Jurkat, Clone E6-1 (cell line): ENCODE measurements at places on chromosomes 7 and 10.

- no peak for DNase-seq
Observed at GRCh38 chr7:116337800-116338199, 127.5 kb downstream of the TES start.

GRCh38 chr7:27947586-27948278, 207.8 kb downstream of the TAX1BP1 start:
- DNase-seq, result no peak

DNA sequence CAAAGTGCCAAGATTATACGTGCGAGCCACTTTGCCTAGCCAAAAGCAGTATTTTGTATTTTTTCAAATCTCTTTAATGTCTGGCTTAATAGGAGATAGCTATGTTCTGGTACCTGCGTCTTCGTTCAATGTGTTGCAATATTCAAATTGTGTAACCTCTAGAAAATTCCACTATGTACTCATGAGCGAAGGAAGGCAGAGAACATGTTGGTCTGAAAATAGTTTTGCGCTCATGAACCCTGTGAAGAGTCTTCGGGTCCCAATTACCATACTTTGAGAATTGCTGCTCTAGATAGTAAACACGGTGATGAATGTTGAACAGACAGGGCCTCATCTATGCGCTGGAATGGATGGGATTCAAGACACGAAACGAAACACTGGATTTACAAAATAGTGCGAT, 2.7 kb upstream of the SUV39H2 start:
- no peak for DNase-seq

GRCh38 chr7:28841766-28842165, 116.4 kb downstream of the TRIL start:
- DNase-seq, result no peak

GRCh38 chr7:37927773-37928444, 7.5 kb downstream of the EPDR1 start:
- DNase-seq, result no peak

DNA sequence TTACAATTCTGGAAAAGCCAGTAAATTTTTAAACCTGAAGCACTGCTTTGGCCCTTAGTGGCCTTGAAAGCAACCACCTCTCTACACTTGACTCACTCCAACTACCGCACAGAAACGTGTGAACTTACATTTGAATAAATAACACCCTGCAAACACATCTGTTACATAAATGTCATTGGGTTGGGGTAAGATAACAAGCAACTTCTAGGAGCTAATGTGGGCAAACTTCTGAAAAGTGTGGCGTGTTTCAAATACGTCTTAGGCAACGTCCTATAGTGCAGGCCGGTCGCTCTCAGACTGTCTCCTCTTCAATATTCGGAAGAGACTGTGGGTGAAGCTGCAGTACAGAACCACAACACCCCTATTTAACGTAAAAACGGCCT, 474 bp downstream of the ORC5 start:
- DNase-seq, result no peak

GRCh38 chr7:146366938-146367337, 250.3 kb downstream of the CNTNAP2 start:
- DNase-seq, result no peak

- DNase-seq, result no peak
Observed at GRCh38 chr7:2244404-2244995, 2.5 kb downstream of the NUDT1 start.

- no peak for DNase-seq
Observed at GRCh38 chr7:991729-992656, 9.0 kb downstream of the CYP2W1 start.

GRCh38 chr7:50426280-50427045, 23.7 kb downstream of the FIGNL1 start:
- DNase-seq, result no peak

- DNase-seq, result peak; percentile 62
Observed at GRCh38 chr7:153682628-153683027, 369.6 kb upstream of the DPP6 start.

DNA sequence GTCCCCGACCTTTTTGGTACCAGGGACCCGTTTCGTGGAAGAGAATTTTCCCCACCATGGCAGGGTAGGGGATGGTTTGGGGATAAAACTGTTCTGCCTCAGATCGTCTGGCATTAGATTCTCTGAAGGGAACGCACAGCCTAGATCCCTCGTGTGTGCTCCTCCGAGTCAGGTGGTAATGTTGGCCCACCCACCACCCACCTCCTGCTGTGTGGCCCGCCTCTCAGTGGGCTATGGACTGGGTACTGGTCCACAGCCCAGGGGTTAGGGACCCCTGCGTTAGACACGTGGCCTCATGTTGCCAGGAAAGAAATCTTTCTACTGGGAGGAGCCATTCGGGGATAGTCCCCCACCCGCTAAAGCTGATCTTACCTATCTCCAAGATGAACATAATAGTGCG, 27.0 kb downstream of the PFKFB3 start:
- no peak for DNase-seq

DNA sequence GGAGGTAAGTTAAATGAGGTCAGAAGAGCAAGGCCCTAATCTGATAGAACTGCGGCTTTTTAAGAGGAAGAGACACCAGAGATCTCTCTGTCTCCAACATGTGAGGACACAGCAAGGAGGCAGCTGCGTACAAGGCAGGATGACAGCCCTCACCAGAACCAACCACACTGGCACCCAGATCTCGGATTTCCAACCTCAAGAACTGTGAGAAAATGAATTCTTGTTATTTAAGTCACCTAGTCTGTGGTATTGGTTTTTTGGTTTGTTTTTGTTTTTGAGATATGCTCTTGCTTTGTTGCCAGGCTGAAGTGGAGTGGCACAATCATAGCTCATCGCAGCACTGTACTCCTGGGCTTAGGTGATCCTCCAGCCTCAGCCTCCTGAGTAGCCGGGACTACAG, 127.2 kb downstream of the DLG5 start:
- DNase-seq, result peak; percentile 69

- DNase-seq, result no peak
Observed at GRCh38 chr7:5477126-5477525, 53.5 kb upstream of the TNRC18 start.

- DNase-seq, result no peak
Observed at GRCh38 chr7:66877577-66878300, 43.3 kb upstream of the TMEM248 start.

DNA sequence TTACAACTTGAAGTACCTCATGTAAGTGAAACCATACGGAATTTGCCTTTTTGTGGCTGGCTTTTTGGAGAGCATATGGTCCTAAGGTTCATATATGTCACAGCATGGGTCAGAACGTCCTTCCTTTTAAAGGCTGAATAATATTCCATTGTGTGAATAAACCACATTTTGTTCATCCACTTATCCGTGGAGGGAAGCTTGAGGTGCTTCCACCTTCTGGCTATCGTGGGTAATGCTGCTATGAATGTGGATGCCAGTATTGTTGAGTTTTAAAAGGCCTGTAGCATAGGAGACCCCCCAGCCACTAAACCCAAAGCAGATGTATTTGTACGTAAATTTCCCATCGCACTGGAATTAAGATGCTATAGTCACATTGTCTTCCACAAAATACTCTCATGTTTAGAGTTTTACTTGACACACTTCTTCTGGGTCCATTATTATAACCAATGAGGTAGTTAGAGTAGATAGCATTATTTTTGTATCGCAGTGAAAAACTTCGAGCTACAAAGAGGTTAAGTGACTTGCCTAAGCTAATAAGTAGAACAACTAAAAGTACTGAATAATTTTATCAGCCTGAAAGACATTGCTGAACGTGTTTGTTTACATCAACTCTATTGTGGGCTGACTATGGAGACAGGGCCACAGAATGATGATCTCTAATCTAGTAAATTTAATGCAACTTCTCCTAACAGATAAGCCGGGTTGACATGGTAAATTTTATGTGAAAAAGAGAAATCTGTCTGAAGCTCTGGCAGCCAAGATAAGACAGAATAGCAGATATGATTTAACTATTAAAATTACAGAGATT, 183.0 kb upstream of the CTBP2 start:
- peak; percentile 4 for DNase-seq

DNA sequence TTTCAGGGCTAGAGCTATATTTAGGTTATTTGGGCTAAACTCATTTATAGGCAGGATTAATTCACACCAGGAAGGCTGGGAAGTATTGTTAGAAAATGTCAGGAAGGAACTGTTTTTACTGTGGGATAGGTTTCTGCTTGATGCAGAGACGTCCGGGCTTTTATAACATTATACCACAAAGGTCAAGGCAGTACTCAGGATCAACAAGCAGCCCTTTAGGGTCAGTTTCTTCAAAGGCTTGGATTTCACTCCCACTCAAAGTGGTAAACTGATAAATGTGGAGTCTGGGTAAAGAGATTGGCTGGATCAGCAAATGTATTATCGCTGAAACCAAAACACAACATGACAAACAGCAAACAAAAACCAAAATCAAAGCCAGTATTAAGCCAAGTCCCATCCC, 127.2 kb downstream of the ARL5B start:
- no peak for DNase-seq

GRCh38 chr10:129090165-129090564, 376.9 kb upstream of the MGMT start:
- DNase-seq, result no peak

GRCh38 chr10:104038537-104038936, 47.1 kb downstream of the COL17A1 start:
- DNase-seq, result no peak

DNA sequence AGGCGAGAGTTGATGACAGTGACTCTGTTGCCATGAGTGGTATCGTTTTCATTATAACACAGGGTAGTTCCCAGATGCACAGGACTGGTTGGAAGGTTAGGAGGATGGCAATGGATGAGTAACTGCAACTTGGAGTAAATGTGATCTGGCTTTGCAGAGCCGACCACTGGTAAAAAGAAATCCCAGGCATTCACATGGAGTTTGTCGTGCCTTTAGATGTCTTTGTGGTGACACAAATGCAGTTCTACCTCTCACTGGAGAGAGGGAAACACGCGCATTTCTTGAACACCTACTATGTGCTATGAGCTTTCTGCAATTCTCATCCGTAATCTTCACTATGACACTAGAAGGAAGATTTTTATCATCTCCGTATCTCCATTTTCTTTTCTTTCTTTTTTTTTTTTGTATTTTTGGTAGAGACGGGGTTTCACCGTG, 1.7 kb upstream of the MNX1 start:
- DNase-seq, result no peak

- no peak for DNase-seq
Observed at GRCh38 chr10:122311051-122311410, 39.9 kb downstream of the BTBD16 start.

DNA sequence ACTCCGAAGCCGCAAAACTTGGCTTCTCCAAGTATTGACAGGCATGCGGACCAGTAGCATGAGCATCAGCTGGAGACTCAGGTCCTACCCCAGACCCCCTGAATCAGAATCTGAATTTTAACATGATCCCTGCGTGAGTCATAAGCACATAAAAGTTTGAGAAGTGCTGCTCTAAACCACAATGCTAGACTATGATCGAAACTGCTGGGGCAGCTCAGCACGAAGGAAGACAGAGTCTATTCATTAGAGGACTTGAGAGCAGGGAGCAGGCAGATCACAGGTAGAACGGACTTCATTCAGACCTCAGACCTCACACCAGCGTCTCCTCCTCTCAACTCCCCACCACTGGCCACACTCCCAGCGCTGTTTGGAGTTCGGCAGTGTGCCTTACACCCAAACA, 16.9 kb downstream of the CAMK2G start:
- no peak for DNase-seq
